ENCODE measurements at places on chromosomes 1 and 21. TPM values are rescaled to one million over a fixed set of nuclear protein-coding genes. Genes with fewer than 3 reads are reported as not detected.

TAF13 gene
- 17.7 TPM for total RNA-seq

CCDC185 gene
- not detected for total RNA-seq

TNFAIP8L2 gene
- 3.0 TPM for total RNA-seq

OLIG2 gene
- 0.04 TPM for total RNA-seq

PODN gene
- total RNA-seq: 5.4 TPM

OR6K3 gene
- total RNA-seq: not detected

RASAL2 gene
- 11.5 TPM for total RNA-seq

SRM gene
- 17.7 TPM for total RNA-seq

GRCh38 chr1:86239894-86240293 lies 83.3 kb upstream of the COL24A1 start:
- peak; percentile 39 for DNase-seq

- peak; percentile 69 for DNase-seq
These were observed 30.0 kb downstream of the SLC27A3 start for GRCh38 chr1:153805042-153805745.

DNA sequence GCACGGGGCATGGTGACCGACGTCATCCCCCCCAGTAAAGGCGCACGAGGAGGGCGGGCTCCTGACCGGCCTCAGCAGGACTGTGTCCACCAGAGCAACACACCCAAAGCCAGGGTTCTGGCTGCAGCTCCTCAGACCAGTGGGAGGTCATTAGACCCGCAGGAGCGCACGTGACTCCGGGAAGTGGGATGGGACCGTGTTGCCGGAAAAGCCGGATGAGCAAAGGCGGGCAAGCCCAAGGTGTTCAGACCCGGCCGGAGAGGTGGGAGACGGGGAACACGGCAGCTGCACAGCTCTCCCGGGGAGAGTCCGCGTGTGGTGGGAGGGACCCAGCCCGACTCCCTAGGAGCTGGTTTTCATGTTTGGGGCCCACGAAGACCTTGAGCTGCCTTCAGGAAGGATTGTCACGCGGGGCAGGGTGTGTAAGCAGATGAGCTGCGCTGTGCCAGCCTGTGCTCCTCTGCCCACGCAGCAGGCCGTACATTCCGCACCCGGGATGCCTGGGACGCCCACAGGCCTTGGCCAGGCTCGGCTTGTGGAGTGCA lies 20.6 kb upstream of the TRAPPC10 start:
- DNase-seq: no peak

GRCh38 chr1:183063349-183063748 lies 40.1 kb downstream of the LAMC1 start:
- no peak for DNase-seq

- no peak for DNase-seq
These were observed 357.9 kb upstream of the USP24 start for GRCh38 chr1:55572878-55573734.

GRCh38 chr21:35681946-35682345 lies 378.4 kb downstream of the SETD4 start:
- DNase-seq: no peak

DNA sequence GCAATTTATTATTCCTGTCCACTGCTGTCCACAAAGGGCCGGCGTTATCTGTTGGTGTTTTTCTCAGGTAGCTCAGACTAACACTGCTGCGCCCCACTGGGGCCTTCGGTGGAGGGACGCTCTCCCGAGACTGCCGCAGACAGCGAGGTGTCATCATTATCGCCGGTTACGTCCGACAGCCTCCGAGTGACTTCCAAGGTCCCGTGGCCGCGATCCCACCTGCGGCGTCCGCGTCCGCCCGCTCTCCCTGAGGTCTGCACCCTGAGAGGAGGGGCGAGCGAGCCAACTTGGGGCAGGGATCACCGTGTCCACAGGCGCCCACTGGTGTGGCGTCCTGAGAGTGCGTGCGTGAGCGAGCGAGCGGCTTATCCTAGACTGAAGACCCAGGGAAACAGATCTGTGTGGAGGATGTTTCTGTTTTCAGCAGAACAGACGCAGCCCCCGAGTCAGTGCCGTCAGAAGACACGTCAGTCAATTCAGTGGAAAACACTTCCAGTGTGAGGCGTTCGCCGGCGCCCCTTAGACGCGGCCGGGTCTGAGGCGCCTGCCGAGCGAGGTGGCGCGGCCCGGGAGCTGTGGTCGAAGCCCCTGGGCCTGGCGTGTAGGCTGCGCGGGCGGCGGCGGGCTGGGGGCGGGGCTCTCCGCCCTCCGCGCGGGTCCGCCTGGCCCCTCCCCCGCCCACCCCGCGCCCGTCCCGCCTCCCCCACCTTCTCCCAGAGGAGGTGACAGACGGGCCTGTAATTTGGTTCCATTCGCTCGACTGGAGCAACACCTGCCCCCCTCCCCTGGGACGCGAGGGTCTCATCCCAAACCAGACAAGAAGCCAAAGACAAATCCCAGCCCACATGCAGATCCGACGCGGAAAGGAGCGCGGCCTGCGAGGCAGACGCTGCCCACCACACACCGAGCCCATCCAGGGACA lies 12.6 kb downstream of the NHLH2 start:
- peak; percentile 30 for DNase-seq

- DNase-seq: no peak
These were observed 145.0 kb downstream of the RASAL2 start for GRCh38 chr1:178238722-178239510.

GRCh38 chr1:158038793-158039192 lies 45.3 kb downstream of the KIRREL1 start:
- DNase-seq: no peak

DNA sequence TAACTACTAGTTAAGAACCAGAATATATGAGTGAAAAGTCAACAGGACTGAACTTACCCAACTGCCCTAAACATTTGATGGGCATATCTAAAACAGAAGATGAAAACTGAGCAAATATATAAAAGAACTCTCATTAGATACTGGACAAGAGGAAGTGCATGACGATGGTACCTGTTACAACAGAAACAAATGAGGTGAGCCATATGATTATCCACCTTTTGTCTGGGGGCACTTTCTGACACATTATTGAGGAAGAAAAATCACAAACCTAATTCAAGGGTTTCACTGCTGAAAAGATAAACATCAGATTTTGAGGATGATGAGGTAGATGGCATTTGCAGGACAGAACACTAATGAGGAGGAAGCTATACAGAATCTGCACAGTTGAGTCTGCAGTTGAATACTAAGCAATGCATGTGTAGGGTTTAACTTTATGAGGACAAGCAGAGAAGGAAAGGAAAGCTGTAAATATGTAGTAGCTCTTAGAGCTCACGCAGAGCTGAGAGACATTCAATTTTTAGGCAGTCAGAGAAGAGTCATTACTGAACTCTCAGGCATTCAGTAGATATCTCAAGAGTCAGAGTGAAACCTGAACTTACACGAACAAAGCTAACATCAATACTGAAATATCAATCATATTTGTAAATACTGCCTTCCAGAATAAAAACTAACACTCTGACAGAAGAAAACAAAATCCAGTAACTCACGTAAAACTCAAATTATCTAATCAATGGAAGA lies 262.1 kb downstream of the AKT3 start:
- DNase-seq: no peak

GRCh38 chr1:98468111-98468717 lies 193.3 kb upstream of the SNX7 start:
- DNase-seq: peak; percentile 69

GRCh38 chr21:38628349-38628748 lies 130.1 kb upstream of the ERG start:
- DNase-seq: no peak

- DNase-seq: peak; percentile 23
These were observed 13.7 kb upstream of the RPL5 start for GRCh38 chr1:92817986-92818764.

DNA sequence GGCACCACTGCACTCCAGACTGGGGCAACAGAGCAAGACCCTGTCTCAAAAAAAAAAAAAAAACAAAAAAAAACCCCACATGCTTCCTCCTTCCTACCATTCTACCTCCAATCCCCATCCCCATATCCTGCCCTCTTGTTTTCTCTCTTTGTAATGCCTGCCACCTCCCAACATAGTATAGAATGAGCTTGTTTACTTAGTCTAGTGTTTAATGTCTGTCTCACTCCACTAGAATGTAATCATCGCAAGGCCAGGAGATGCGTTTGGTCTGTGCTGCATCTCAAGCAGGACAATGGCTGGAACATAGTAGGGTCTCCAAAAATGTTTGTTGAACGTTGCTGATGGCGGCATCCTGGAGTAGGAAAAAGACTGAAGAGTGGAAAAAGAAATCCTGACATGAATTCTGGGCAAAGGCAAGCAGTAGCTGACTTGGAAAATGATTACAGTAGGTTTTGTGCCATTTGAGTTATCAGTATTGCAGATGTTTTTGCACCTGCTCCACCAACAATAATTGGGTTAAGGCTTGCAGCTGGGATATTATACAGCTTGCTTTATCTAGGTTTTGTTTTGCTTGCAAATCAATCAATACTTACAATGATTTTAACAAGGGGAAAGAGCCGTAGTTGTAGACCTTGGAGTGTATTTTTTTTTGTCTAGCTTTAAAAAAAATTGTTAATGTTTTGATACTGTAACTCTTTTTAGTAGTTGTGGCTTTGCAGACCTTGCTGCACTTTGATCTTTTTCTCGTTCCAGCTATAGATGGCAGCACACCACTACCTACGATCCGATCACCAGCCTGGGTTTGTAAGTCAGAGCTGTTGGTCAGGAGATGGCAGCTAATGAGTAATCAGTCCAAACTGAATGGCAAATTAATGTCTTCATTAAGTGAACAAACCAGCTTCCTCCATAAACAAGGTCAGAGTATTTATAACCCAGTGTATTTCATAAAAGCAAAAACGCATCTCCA lies 62.4 kb downstream of the BACH1 start:
- no peak for DNase-seq

GRCh38 chr1:206479183-206480125 lies 9.2 kb downstream of the IKBKE start:
- DNase-seq: peak; percentile 81

DNA sequence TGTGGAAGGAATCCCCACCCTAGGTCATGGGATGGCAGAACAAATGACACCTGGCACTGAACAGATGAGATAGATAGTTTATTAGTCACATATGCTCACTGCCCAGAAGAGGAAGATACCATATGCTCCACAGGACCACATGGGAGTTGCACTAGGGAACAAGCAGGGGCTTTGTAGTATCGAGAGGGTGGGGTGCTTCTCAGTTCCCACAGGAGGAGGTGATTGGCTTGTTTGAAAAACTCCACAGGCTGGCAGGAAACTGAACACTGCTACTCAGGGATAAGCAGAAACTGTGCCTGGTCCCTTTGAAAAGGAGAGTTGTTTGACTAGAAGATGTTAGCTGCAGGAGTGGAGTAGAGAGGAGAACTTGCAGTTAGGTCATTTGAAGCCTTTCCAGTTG lies 31.9 kb upstream of the RXRG start:
- DNase-seq: no peak

GRCh38 chr1:62561306-62561705 lies 36.0 kb upstream of the ANGPTL3 start:
- no peak for DNase-seq

DNA sequence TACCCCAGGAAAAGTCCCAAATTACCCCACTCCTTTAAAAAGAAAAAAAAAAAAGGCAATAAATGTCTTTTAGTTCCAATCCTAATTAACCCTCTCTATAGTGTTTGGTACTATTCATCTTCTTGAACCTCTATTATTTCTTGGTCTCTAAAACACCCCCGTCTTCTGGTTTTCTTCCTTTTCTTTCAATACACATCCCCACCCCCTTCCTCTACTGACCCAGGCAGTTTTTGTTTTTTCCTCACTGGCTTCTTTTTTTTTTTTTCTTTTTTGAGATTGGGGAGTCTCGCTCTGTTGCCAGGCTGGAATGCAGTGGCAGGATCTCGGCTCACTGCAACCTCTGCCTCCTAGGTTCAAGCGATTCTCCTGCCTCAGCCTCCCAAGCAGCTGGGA lies 26.1 kb downstream of the EGLN1 start:
- no peak for DNase-seq

GRCh38 chr1:67148516-67149178 lies 13.9 kb upstream of the C1orf141 start:
- DNase-seq: no peak

DNA sequence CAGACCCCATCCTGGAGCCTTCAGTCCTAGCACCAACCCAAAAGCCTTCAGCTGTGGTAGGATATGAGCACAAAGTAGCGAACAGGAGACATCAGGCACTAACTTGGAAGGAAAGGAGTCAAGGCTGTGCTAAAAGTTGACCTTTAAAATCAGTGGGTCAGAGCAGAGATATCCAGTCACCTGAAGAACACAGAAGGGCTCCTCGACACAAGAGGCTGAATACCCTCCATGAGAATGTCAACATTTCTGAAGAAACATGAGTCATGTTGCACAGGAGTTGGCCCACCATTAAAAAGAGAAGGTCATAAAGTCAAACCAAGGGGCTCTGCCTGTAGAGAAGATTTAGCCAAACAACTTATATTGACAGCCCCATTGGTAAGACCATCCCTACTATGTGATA lies 172.5 kb downstream of the PLPP3 start:
- no peak for DNase-seq

DNA sequence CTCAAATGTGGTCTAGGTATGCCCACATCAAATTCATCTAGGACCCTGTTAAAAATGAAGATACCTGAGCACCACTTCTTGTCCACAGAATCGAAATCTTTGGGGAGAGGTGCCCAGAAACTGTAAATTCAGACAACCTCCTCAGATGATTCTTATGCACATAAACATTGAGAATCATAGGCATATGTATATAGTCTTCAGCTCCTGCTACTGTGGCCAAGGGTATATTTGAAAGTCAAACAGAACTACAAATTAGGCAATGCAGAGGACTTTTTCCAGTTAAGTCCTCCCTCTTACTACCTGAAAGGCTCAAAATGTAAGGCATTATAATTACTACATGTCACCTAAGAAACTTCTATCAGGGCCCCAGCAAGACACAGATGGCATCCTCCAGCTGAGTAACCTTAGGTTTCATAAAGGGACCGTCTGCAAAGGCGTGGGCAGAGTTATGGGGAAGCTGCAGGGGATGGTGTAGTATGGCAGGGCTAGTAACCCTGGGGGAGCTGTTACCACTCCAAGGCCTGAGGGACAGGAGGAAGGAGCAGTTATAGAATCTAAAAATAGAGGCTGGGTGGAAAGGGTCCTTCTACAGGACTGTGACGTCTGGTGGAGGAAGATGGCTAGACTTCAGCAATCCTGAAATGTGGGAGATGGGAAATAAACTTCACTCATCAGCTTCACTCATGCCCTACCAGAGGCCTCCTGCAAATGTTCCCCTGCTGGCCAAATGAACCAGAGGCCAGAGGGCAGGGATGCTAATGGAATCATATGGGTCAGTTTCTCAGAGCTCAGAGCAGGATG lies 46.3 kb downstream of the DAB1 start:
- no peak for DNase-seq
